CD4-positive, alpha-beta T cell treated with Interleukin-4 for 1 hour (primary cell): ENCODE measurements at places on chromosomes 6 and 20.

GRCh38 chr6:142822383-142822782 lies 122.6 kb downstream of the HIVEP2 start:
- DNase-seq: no peak

- no peak for DNase-seq
Measured at GRCh38 chr20:21693322-21693721, 12.1 kb upstream of the PAX1 start.

DNA sequence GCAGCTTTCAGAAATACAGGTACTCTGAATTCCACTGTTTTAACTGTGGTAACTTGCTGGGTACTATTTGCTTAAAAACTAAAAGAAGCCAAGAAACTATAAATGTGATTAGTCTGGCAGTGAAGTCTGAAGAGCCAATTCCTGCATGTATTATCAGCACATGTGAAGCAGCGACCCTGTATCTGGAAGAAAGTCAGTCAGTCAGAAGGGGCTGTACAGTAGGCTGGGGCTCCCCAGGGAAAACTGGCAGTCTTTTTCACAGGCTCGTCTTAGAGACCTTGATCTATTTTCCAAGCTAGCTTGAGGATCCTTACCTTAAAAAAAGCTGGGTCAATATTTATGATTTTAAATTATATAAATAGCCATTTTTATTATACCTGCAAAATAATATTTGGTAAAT lies 104.9 kb downstream of the PDSS2 start:
- no peak for DNase-seq

DNA sequence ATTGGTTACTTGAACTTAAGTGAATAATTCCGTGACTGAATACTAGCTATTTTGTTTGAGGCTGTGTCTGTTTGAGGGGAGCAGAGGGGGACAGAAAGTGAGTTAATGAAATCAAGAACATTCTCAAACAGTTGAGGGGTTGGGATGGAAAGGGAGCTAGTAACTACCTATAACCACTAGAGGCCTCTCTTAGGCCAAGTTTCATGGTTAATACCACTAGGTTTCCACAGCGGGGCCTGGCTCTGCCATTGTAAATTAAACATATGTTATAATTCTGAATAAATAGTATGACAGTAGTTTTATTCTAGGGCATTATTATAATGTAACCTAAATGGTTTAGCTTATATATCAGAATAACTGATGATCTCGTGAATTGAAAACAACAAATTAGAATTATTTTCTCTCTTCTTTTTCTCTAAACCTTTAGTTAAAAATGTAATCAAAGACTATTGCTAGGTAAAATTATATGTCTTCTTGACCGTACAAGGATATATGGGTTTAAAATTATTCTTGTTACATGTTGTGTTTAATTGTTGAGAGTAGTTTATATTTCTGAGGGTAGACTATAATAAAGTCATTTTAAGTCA lies 108.1 kb downstream of the BCKDHB start:
- no peak for DNase-seq

- no peak for DNase-seq
Measured at GRCh38 chr6:10999994-11000393, 44.1 kb downstream of the ELOVL2 start.
